HFF-Myc (cell line): ENCODE measurements at places on chromosomes 1 and 21.

DNA sequence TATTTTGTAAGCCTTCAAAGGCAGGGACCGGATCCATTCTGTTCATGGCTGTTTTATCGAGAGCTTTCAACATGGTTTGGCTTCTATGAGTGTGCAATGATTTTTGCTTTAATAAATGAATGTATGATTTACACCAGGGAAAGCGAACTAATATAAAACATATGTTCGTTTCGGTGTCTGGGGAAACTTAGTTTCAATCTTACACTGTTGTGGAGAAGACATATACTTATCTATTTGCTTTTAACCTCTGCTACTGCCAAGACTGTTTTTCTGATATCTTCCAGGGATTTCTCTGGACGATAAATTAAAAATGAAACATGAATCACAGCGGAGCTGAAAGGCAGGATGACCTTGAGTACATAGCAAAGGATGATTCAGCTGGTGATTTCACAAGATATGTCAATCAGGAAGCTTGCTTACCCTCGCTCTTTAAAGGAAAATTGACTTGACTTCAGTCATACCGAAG lies 14.7 kb upstream of the CYYR1 start:
- DNase-seq, result no peak

DNA sequence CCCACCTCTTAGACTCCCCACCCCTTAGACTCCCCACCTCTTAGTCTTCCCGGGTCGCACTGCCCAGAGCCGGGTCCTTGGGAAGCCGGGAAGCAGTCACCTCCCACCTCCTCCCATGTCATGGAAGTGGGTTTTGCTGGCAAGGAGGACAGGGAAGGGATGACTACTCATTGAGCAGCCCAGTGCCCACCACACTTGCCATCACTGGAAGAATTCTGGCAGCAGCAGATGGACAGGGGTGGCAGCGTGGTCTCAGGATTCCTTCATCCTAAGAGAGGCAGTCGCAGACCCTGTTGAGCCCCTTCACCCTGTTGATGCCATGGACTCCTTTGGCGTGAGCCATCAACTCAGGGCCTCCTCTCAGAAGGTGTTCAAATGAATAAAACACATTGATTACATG lies 140.8 kb downstream of the PGBD5 start:
- DNase-seq, result no peak

- no peak for DNase-seq
Observed at GRCh38 chr1:27383661-27384060, 528 bp upstream of the CD164L2 start.

DNA sequence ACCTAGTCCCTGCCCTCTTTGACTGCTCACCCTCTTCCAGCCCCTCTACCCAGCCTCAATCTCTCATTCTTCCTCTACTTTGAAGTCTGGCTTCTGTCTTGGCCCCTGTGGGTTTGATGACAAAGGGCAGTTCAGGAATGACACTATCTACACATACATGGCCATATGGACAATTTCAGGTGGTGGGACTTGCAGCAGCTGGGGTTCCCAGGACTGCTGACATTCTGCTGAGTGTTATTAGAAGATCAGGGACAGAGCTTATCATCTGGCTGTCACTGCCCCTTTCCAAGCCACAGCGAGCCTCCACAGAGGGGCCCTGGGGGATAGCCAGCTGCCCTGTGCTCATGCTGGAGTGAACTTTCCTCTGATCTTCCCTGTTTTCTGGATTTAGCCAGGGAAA lies 97.4 kb upstream of the IPO9 start:
- no peak for DNase-seq

DNA sequence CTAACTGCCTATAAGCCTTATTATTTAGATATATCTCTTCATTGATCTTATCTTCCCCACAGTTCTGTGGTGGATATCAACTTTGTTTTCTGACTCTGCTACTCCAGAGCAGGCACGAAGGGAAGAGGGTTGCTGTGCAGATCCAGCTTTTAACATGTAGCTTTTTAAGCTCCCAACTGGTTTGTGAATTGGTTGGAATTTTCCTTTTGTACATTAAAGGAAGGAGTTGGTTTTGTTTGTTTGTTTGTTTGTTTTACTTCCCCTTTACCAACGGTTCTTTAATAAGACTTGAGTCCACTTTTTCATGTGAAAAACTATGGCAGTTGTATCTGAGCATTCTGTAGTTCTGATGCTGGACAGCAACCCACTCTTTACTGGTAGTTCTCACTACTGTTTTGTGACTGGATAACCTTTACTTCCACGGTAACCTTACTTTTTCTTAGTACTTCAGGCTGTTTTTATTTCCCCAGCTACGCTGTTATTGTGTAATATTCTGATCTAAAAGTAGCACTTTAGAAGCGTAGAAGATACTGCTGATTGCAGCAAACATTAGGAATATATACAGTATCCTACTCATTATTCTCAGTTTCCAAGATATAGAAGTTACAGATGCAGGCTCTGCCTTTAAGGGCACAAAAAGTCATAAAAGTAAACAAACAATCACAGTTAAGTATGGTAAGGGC lies 1.6 kb downstream of the GNPAT start:
- DNase-seq, result no peak

GRCh38 chr1:230501849-230502248 lies 75.7 kb upstream of the PGBD5 start:
- DNase-seq, result no peak

DNA sequence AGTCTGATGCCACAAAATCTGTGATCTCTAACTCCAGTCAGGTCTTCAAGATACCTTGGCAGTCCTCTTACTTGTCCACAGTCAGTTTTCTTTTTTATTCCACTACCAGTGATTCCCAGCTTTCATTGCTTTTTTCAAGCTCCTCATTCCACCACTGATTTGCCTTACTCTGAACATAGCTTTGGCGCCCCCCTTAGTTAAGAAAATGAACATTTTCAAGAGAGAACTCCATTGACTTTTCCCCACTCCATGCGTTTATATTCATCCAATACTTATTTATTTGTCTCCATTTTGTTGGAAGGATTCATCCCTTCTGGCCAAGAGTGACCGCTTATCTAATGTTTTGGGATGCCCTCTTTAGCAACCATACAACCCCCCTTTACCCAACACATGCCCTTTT lies 33.9 kb upstream of the IPO9 start:
- no peak for DNase-seq

- DNase-seq, result no peak
Observed at GRCh38 chr1:208141610-208142192, 102.5 kb downstream of the PLXNA2 start.

DNA sequence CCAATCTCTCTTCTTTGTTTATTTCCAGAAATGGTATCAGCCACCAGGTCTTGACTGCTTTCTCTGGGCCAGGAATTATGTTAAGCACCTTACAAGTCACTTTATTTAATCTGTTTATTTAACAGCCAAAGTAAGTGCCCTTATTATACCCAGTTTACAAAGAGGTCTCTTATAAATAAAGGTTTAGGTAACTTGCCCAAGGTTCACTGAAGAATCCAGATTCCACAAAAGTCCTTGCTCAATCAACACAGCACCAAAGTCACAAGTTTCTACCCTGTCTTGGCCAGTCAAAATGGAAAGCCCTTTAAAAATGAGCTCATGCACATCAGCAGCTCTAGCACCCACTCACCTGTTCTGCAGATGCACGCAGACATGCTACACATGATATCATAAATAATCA lies 28.0 kb upstream of the ATP1A1 start:
- DNase-seq, result no peak

- DNase-seq, result no peak
Observed at GRCh38 chr21:27108228-27108627, 141.3 kb upstream of the ADAMTS5 start.

DNA sequence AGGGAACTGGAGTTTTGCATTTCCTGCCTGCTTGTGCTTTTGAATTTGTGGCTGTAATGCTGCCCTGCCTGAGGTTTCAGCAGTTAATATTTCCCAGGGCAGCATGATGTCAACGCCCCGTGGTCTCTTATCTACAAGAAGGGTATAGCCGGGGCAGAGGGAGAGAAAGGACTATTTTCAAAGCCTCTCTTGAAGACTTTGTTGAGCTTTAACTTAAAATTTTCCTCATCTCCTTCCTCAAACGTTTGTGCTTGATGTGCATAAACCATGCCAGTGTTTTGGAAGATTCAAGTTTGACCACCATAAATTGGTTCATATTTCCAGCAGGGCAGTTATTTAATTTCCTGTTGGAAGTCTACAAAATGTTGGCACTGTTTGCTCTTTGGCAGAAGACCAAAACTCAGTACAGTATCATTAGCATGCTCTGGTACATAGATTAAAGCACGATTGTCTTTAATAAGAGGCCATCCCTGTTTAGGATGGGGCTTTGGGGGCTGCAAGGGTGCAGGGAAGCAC lies 43.4 kb downstream of the ROR1 start:
- DNase-seq, result no peak

DNA sequence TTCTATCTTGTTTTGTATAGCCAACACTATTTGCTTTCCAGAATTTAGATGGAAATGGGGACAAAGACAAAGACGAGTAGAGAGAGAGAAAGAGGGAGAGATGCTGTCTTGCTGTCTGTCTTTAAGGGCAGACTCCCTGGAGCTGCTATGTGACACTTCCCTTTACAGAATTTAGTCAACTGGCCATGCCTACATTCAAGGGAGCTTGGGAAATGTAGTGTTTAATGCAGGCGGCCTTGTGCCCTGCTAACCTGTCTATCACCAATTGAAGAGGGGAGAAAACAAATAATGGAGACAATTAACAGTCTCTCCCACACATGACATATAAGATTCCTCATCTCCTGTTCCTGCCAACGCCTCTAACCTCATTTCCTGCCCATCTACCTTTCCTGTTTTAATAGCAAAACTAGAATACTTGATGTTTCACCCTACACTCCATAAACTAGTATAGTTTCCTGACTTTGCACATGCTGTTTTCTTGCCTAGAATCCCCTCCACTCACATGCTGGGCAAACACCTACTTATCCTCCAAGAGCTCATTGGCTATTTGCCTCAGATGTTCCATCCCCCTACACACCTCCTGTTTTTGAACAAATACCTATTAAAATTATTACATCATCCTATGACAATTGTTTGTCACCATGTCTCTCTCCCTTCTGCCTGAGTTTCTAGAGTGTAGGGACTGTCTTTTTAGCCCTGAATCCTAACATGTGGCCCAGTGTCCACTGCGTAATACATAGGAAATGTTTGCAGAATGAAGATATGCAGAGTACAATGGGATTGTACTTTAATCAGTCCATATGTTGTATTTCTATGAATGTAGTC lies 117.2 kb downstream of the SLC25A24 start:
- no peak for DNase-seq

DNA sequence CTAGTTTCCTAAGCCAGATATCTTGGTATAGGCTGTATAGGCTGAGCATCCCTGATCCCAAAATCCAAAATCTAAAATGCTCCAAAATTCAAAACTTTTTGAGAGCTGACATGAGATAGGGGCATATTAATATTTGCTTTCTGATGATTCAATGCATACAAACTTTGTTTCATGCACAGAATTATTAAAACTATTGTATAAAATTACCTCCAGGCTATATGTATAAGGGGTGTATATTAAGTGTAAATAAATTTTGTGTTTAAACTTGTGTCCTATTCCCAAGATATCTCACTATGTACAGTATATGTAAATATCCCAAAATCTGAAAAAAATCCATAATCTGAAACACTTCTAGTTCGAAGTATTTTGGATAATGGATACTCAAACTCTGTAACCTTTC lies 2.6 kb downstream of the WDR64 start:
- DNase-seq, result no peak

DNA sequence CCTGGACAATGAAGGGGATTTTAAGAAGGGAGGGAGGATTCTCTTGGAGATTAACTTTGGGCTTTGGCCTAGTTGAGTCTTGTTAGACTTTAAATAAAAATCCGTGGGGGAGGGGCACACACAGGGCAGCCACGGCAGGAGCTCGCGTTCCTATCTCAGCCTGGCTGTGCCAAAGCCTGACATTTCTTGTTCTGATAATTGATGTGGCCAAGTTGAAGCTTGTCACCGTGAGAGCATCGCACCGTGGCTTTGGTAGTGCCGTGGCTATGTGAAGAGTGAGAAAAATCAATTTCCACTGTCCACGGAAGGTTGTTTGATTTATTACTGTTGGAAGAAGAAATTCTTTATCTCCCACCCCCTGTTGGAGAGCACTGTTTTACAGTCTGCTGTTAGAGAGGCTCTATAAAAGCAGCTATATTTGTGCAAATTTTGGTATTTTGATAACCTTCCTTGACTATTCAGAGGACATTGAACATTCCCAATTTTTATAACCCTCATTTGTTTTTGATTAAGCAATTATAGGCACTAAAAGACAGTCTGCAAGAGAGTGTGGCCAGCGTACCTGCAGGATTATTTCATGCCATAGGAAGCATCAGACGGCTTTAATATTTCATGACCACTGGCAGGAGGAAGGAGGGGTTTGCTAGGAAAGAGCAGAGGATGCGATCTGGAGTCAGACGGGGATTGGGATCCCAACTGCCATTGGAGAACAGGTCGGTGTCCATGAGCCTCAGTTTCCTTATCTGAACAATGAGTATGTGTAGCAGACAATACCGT lies 160.7 kb downstream of the KAZN start:
- DNase-seq, result no peak

GRCh38 chr1:44405031-44405797 lies at the start of gene RNF220:
RNF220 (plus strand) TSS chr1:44405255.
- DNase-seq, result peak; percentile 3

DNA sequence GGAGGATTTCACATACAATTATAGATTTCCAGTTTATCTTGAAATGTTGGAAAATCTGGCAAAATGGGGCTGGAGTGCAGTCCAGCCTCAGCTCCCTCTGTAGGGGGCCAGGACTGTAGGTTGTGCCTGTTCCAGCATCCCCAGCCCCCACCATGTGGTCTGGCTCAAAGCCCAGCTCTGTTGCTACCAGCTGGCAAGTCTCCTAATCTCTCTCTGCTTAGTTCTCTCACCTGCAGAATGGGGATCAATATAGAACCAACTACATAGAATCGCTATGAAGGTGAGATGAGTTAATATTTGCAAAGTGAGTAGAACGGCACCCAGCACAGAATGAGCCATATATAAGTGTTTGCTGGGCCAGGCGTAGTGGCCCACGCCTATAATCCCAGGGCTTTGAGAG lies 50.0 kb upstream of the TARDBP start:
- no peak for DNase-seq
